Head of caudate nucleus (tissue), 42 donors: ENCODE measurements at places on chromosomes 5 and 9.

DNA sequence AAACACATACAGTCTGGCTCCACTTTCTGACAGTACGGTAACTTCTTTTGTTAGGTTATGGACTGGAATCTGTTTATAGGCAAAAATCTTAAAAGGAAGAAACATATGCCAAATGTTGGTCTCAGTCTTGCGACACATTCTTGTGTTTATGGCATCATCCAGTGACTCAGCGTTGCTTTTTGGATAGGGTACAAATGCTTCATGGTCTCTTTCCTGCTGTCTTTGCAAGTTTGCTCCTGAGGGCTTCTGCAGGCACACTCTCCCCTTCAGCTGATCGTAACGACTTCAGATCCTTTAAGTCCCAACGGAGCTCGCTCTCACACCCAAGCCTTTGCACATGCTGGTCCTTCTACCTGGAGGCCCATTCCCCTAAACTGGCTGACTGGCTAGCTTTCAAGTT, 23.6 kb upstream of the TNFSF8 start:
- no peak for DNase-seq

- peak; percentile 66 for DNase-seq
These were observed at the start of gene IDNK for GRCh38 chr9:83622939-83623678. Gene IDNK, plus strand, starts transcription at chr9:83623143. Its CDS starts 29 bp downstream, at chr9:83623172.

DNA sequence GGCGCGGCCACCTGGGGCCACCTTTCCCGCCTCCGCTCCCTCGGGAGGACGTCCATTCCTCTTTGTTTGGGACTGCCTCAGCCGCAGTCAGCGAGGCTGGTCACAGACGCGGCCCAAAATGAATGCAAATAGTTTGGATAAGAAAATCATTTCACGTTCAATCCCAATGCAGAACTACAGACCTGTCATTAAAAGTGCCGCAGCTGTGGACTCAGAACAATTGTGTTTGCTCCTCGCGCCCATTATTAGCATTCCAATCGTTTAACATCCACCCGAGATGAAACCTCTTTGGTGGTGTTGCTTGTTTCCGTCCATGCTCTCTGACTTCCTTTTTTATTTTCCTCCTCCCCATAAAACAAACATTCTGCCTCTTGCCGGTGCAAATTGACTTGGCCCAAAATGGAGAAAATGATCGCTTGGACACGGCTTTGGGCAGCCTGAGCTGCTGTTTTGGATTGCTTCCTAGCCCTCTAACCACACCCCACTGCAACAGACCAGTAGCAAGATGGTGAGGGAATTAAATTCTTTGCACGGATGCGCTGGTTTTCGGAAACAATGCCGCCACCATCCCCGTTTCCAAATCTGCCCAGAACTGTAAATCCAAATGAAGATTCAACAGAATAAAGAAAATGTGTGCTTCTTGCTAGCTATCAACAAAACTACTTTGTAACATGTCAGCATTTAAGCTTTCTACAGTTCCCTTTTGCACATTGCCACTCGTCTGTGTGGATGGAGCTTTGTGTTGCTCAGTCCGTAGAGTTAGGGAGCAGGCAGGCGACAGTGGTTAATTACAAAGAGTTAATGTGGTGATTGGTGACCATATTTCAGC, 784 bp downstream of the NLN start:
- DNase-seq, result peak; percentile 63

DNA sequence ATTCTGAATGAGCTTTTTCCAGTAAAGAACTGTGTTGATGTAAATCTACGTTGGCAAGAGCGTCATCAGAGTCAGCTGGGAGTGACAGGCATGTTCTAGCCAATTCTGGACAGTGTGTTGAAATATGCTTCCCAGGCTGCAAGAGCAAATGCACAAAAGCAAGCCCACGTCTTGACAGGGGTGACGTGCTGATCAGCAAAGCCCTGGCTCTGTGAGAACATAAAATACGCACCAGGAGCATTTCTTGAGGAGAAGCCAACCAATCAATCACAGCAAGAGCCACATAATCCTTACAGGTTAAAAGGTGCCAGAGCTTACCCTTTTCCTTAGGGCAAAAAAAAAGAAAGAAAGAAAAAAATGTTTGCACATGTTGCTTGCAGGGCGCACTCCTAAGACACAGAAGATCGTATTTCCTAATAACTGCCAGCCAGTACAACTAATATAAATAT, 148.1 kb downstream of the PDE4D start:
- no peak for DNase-seq

DNA sequence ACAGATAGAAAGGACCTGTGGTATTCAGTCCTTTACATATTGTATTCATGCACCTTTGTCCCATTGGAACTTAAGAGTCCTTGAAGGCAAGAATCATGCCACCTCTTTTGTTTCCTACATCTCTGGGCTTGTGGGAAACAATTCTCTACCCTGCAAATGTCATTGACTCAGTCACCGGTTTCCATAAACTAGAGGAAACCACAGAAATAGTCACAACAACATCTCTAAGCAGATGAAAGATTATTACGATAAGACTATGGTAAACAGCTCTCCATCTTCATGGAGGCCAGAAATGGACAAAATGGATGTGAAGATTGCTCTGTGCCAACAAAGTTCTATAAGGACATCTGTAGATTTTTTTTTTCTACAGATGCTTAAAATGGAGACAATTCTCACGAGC, 165.5 kb downstream of the PIK3R1 start:
- no peak for DNase-seq

- DNase-seq, result no peak
These were observed 7.0 kb downstream of the NOXA1 start for GRCh38 chr9:137429974-137430722.

GRCh38 chr5:83179966-83180365, 102.6 kb downstream of the XRCC4 start:
- no peak for DNase-seq

- peak; percentile 87 for DNase-seq
These were observed 9.6 kb downstream of the NCS1 start for GRCh38 chr9:130181678-130182380.

DNA sequence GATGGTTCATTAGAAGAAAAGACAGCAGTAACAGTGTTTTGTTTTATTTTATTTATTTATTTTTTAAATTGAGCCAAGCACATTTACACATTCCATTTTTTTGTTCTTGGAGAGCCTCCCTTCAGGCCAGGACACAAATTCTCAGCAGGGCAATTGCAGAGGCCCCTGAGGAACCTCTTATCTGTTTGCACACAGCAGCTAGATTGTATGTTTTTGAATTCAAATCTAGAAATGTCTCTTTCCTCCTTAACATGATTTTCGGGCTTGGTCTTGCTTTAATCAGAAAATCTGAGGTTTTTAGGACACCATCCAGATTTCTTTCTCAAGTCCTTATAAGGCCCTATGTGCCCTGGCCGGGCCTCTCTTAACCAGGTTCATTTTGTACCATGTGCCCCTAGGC, 76.0 kb downstream of the PRR16 start:
- no peak for DNase-seq

GRCh38 chr5:175558801-175559480, 80.6 kb downstream of the SFXN1 start:
- DNase-seq, result no peak

DNA sequence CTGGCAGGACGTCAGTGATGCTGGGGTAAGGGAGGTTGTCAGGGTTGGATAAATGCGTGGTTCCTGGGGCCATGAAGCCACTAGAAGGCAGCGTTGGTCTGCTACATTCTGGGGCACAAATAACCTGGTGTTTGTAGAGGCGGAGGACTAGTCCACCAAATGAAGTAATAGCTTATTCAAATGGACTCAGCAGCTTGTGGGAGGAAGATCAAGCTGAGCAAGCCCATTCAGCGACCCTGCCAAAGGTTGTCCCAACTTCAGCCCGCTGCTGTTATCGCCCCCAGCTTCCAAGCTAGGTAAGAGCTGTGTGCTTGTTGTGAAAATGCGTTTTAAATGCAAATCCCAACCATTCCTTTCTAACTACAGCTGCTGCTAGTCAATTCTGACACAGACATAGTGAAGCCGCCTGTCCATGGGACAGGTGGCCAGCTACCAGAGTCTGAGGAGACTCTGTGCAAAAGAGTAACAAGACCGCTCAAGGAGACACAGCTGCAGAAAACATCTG, 7.6 kb upstream of the FAM240B start:
- peak; percentile 34 for DNase-seq

DNA sequence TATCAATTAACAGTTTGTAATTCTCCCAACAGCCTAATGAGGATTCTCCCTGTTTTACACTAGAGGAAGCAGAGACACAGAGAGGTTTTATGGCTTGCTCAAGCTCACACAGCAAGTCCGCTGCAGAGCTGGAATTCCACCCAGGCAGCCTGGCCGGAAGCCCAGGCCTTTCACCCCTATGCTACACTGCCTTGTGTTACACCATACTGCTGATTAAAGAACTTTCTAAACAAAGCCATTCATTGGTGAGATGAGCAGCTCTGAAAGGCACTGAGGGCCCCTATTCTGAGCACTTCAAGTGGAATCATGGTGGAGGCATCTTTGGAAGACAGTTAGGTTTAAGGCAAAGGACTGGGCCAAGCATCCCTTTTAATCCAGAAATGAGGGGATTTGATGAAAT, 14.7 kb upstream of the LARP1 start:
- peak; percentile 39 for DNase-seq

GRCh38 chr9:26437056-26437711, 455.4 kb downstream of the CAAP1 start:
- no peak for DNase-seq

- DNase-seq, result no peak
These were observed 286.4 kb downstream of the NTRK2 start for GRCh38 chr9:84955971-84956370.

DNA sequence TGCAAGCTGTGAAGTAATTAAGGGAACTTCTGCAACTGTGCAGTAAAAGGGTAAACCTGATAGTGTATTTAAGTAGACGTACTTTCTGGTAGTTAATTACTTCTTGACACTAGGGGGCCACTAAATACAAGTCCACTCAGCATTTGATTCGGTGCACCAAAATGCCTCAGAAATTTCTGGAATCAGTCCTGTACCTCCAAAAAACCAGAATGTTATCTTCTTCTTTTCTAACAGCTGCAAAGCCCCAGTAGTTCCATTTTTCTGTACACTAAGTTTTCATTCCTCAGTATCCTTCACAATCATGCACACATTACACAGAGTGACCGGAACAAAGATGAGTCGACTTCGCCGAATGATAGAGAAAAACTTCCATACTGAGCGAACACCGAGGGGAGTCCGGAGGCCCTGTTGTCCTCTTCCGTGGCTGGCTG, 484 bp downstream of the GFM2 start:
- DNase-seq, result no peak

DNA sequence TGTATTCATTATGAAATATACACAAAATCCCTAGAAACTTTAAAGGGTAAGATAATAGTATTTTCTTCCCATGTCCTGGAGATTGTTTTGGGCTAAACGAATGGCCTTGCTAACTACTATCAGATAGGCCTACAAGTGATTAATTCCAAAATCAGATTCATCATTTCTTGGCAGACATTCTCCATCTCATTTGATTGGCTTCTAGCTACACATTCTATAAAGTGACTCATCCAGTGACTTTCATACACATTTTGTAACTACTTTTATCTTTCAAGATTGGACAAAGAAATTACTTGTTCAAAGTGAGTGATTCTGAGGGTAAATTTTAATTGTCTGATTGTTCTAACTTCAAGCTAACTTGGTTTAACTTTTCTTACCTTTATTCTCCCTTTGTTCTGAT, 93.3 kb downstream of the RAPGEF6 start:
- no peak for DNase-seq

DNA sequence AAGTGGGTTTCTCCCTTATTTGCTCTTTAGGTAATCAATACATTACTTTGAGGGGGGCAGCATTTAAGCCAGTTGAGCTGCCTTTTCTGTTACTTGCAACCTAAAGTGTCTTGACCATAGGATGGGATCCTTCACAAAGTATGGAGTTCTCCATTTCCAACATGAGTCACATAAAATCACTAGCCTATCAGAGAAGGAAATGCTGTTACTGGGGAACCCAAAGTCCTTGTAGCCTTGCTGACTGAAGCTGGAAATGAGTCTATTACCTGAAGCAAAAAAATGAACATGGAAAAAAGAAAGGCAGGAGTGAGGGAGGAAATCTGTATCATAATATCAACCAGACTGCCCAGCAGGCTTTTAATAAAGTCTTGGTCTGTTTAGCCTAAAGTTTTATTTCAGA, 42.8 kb upstream of the SLIT3 start:
- no peak for DNase-seq

GRCh38 chr9:27888661-27889295, 315.5 kb upstream of the C9orf72 start:
- no peak for DNase-seq

- no peak for DNase-seq
These were observed 6.8 kb downstream of the LSM11 start for GRCh38 chr5:157750320-157750719.

GRCh38 chr5:130166839-130167490, 262.7 kb downstream of the CHSY3 start:
- no peak for DNase-seq

DNA sequence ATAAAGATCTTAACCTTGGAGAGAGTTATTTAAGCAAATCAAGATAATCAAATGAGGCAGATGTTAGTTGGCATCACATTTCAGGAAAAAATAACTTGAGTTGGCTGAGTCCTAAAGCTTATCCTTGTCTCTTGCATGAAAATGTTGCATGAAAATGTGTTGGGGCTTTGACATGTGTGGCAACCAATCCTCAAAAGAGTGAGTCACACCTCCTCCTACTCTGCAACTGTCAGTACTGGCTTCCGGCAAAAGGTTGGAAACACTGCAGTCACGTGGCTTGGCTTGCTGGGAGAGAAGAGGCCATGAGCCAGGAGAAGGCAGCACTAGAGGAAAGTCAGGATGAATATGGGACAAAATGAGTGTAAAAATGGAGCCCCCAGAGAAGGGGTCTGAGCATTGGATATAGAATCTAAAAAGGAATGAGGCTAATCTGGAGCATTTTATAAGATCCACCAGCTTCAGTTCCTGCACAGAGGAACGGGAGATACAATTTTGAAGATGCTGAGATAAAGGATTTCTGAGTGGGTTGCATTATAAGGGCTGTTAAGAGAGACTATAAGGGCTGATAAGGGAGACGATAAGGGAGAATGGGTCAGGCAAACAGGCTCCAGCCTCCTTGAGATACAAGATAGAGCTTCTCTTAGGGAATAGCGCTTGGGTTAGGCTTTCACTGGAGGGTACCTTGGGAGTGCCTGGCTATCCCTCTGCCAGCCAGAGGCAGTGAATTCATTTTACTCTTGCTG, 43.1 kb downstream of the SPATA31D1 start:
- DNase-seq, result peak; percentile 47

GRCh38 chr9:70257502-70257901, 1.3 kb upstream of the SMC5 start:
- DNase-seq, result no peak

- DNase-seq, result no peak
These were observed 51.7 kb downstream of the DRD1 start for GRCh38 chr5:175392236-175392635.

GRCh38 chr5:74672215-74672877, 12.7 kb upstream of the HEXB start:
- DNase-seq, result no peak

DNA sequence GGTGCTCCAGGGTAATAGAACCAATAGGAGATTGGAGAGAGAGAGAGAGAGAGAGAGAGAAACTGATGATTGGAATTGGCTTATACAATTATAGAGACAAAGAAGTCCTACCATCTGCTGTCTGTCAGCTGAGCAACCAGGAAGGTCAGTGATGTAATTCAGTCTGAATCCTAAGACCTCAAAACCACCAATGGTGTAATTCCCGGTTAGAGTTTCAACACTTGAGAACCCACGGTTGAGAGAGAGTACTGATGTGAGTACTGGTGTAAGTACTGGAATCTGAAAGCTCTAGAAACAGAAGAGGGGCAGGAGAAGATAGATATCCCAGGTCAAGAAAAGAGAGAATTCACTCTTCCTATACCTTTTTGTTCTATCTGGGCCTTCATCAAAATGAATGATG, 775.8 kb downstream of the EFNA5 start:
- DNase-seq, result no peak

GRCh38 chr9:114909661-114910060, 20.7 kb downstream of the TNFSF8 start:
- no peak for DNase-seq

GRCh38 chr9:87592554-87593358, 95.1 kb downstream of the DAPK1 start:
- no peak for DNase-seq
